ENCODE measurements at places on chromosomes 16 and 17.

- no peak for DNase-seq
Measured at GRCh38 chr17:75457047-75457654, 716 bp downstream of the TMEM94 start.

DNA sequence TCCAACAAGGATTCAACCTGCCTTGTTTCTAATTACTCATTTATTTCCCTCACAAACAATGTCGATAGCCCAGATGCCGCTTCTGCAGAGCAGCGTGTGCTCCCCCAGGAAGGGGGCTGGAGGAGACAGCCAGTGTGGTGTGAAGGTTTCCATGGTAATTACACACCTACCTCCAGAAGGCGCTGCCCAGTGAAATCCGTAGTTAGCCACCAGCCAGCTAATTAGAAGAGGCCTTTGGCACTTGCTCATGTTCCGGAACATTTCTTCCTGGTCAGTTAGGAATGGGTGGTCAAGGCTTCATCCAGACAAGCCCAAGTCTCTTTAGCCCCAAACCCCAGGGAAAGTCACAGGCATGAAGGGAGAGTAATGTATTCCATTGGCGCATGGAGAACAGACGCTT is 342.5 kb upstream of the C16orf82 start:
- DNase-seq = no peak

- DNase-seq = no peak
Measured at GRCh38 chr17:77328823-77329740, 188.3 kb downstream of the SEC14L1 start.

DNA sequence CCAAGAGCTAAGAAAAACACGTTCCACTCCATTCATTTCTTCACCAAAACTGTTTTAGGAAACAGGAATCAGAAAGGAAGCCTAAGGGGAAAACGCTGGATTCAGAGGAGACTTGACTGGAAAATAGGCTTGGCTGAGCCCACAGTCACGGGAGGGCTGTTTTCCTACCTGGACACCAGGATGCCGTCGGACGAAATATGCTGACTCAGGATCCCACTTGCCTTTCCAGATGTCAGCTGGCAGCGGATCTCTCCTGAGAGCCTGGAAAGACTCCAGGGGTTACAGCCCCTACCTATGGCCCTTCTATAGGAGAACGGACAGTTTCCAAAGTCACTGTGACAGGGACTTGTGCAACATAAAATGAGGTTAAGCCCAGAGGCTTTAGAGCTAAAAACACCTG is 245.1 kb downstream of the C16orf95 start:
- no peak for DNase-seq

GRCh38 chr17:81476635-81477034 is 36.0 kb downstream of the ACTG1 start:
- DNase-seq = no peak

GRCh38 chr17:74415608-74416396 is 16.1 kb upstream of the GPRC5C start:
- DNase-seq = no peak

DNA sequence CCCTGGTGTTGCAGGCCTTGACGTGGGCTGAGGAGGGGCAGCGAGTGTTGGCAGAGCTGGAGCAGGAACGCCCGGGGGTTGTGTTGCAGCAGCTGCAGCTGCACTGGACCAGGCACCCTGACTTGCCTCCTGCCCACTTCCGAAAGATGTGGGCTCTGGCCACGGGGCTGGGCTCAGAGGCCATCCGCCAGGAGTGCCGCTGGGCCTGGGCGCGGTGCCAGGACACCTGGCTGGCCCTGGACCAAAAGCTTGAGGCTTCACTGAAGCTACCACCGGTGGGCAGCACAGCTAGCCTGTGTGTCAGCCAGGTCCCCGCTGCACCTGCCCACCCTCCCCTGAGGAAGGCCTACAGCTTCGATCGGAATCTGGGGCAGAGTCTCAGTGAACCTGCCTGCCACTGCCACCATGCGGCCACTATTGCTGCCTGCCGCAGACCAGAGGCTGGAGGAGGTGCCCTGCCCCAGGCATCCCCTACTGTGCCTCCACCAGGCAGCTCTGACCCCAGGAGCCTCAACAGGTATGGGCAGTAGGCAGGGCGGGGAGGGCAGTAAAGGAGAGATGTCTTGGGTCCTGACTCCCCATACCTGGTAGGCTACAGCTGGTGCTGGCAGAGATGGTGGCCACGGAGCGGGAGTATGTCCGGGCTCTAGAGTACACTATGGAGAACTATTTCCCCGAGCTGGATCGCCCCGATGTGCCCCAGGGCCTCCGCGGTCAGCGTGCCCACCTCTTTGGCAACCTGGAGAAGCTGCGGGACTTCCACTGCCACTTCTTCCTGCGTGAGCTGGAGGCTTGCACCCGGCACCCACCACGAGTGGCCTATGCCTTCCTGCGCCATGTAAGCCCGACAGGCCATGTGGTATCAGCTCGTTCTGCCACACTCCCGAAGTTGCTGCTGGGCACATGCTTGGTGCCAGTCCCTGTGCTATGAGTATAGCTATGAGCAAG is 5.6 kb downstream of the PLEKHG4 start:
- DNase-seq = peak; percentile 23

DNA sequence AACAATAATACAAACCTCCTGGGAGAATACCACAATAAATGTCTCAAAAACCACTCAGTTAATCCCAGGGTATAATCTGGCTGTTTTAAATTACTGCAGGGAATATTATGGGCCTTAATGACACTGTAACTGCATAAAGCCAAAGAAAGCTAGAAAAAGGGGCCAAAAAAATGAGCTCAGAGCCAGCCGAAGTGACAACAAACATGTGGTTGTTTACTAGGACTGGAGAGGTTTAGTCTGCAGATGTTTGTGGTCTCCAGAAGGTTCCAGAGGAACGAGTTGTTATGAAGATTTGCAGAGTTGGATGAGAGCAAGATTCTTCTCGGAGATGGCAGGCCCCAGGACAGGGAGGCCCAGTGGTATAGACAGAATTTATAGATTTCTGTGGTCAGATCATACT is 97.1 kb upstream of the AKTIP start:
- no peak for DNase-seq

DNA sequence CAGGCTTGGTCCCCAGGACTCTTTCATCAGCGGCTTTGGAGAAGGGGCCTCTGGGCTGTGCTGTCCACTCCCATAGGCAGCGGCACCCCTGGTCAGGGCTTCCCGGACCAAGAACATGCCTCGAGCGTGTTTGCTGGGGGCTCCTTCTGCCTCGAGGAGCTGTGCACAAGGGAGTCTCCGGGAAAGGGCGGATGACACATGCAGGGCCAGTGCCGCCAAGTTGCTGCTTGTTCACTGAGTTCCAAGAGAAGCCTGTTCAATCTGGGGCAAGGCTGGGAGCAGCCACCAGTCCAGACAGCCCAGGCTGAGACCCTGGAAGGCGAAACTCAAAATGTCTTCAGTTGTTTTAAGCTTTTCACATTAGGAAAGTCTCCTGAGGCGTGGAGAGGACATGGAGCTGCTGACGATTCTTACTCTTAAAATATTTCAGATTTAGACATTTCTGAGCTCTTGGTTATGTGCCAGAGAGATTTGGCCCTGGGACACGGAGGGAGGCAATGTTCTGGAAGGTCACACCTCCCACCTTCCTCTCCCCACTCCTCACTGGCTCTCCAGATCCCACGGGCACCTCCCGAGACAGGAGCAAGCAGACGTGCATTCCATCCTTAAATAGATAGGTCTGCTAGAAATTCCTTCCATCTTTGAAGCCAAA is 84.5 kb upstream of the ZNF469 start:
- DNase-seq = no peak

- no peak for DNase-seq
Measured at GRCh38 chr17:70078549-70078948, 3.5 kb downstream of the KCNJ16 start.

DNA sequence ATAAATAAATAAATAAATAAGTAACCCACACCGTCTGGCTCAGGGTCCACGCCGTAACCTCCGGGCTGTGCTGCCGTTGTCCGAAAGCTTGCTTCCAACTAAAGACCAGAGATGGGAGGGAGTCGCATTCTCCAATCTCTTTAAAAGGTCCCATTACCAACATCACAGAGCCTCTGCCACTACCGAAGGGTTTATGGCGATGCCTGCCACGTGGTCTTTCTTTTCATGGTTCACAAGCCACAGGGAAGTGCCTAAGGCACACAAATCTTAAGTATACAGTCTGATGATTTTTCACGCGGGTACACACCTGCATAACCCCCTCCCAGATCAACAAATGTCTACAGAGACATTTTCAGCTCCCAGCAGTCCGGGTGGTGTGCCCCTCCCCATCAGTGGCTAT is 1.4 kb downstream of the COTL1 start:
- no peak for DNase-seq

GRCh38 chr17:67376415-67376736 is 705 bp upstream of the PITPNC1 start:
- DNase-seq = no peak

GRCh38 chr17:8916466-8916865 is 49.0 kb upstream of the PIK3R6 start:
- no peak for DNase-seq

DNA sequence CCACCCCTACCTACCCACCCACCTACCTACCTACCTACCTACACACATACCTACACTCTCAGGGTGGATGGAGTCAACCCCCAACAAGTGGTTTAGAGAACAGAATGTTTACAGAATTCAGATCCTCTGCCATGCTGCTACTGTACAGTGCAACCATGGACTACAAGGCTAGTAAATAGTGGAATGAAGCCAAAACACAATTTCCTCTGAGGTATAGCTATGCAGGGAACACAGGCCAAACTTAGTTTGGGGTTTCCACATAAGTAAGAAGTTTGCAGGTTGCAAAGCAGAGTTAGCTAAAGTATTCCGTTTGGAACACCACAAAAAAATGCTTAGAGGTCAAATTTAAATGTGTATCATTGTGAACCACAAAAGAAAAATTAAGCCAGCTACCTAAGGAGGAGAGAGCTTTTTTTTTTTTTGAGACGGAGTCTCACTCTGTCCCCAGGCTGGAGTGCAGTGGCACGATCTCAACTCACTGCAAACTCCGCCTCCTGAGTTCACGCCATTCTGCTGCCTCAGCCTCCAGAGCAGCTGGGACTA is 2.7 kb upstream of the AP1G1 start:
- DNase-seq = no peak

GRCh38 chr16:84478172-84478947 is 26.1 kb downstream of the MEAK7 start:
- no peak for DNase-seq

- DNase-seq = peak; percentile 7
Measured at GRCh38 chr17:22507823-22508222, 815.5 kb downstream of the KCNJ18 start.

GRCh38 chr16:590188-590814 is 435 bp downstream of the RAB40C start:
- DNase-seq = no peak

GRCh38 chr17:75485688-75486087 is 29.3 kb downstream of the TMEM94 start:
- DNase-seq = no peak

DNA sequence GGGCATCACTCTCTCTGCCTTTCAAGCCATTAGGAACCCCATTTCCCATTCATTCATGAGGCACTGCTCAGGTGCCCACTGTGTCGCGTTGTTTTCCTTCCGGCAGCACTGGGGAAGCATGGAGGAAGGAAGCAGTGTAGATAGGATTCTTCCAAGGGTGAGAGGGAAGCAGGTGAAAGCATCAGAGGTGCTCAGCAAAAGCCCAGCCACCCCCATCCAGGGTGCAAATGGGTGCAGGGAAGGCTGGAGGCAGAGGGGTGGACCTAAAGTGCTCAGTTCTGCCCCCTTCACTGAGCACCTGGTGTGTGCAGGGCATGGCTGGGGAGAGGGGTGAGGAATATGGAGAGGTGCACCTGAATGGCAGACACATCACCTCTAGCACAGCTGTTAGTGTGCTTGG is 3.4 kb upstream of the NXPH3 start:
- DNase-seq = no peak

- no peak for DNase-seq
Measured at GRCh38 chr17:77569846-77570564, 388.5 kb upstream of the TNRC6C start.

GRCh38 chr17:83136156-83136555 is 56.7 kb downstream of the METRNL start:
- no peak for DNase-seq

DNA sequence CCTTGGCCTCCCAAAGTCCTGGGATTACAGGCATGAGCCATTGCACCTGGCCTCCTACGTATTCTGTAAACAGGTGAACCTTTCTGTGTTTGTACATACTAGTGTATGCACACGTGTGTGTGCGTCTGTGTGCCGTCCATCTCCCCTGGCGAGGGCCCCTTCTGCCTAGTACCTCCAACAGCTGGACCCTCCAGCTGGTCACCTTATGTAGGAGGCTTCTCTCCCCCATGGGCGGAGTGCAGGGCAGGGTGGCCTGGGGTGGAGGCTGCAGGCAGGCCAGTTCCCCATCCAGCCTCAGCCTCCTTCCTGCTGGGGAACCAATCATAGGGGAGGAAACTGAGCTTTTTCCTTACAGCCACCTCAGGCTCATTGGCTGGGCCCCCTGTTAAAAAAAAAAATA is 24.4 kb upstream of the DOC2B start:
- DNase-seq = no peak

DNA sequence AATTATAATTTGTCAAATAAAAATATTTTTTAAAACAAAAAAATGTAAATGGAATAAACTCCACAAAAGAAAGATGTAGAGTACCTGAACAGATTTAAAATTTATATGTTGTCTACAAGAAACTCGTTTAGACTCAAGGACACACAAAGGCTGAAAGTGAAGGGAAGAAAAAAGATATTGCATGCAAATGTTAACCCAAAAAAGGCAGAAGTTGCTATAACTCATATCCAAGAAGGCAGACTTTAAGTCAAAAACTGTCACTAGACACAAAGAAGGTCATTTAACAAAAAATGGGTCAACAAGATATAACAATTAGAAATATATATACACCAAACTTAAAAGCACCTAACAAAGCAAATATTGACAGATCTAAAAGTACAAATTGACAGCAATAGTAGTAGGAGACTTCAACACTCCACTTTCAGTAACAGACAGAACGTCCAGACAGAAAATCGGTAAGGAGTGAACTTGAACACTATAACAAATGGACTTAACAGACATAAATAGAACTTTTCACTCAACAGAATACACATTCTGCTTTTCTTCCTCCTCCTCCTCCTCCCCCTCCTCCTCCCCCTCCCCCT is 40.8 kb upstream of the MYLK3 start:
- peak; percentile 18 for DNase-seq

DNA sequence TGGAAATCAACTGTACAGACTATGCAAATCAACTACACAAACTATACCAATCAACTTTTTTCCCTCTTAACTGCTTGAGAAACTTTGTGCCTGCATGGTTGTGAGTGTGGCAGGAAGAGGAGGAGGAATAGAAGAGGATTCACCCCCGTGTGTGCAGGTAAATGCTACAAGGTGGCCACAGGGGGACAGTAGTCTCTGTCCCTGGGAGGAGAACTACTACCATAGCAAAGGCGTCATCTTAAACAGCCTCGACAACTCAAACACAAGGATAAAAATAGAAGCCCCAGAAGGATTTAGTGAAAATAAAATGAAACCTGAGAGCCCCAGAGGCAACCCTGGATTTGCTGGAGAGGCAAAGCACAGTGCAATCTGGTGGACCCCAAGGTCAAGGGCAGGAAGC is 199.5 kb upstream of the DYNLRB2 start:
- DNase-seq = no peak

- no peak for DNase-seq
Measured at GRCh38 chr16:15492091-15492740, 57.8 kb downstream of the BMERB1 start.
